ENCODE measurements at places on chromosomes 6 and 20.

DNA sequence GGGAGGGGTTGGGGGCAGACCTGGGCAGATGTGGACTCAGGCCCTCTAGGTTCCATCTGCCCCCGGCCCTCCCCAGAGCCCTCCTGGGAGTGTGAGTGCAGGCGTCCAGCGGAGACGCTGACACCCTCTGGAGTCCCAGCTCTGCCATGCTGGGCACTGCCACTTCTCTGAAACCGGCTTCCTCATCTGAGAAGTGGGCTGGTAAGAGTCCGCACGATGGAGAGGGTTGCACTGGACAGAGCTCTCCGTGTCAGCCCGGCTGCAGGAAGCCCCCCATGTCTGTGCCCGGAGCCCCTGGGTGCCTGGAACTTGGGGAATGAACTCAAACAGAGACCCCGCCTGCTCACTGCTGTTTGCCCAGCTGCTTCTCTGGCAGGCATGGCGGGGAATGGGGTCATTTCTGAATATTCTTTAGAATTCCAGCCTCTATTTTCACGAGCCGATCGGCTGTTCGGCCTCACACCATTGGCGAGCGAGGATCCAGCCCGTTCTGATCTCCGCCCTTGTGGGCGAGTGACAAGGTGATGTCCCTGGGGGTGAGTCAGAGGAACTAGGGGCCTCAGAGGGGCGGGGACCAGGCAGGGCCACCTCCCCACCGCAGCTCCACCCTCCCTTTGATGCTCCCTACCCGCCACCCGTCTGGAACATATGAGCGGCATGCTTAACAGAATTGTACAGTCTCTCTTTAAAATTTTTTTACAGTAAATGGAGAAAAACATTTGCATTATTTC is 47.8 kb upstream of the GATA5 start:
- DNase-seq = no peak

DNA sequence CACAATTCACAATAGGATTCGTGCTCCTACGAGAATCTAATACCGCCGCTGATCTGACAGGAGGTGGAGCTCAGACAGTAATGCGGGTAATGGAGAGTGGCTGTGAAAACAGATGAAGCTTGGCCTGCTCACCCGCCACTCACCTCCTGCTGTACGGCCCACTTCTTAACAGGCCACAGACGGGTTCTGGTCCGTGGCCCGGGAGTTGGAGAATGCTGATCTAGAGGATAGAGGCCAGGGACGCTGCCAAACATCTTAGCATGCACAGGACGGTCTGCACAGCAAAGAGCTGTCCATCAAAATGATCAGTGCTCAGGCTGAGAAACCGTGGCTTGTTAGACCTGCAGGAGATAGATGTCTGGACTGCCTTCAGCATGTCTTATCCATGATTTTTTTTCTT is 186.4 kb downstream of the SASH1 start:
- DNase-seq = no peak

GRCh38 chr6:108744244-108744972 is 103.8 kb upstream of the ARMC2 start:
- DNase-seq = no peak

GRCh38 chr20:58851221-58851968 is 693 bp upstream of the GNAS-AS1 start:
- DNase-seq = no peak

- peak; percentile 77 for DNase-seq
These were observed 213.9 kb upstream of the CNR1 start for GRCh38 chr6:88380083-88380482.

- DNase-seq = peak; percentile 76
These were observed 9.4 kb upstream of the ARMC12 start for GRCh38 chr6:35727231-35727934.

- no peak for DNase-seq
These were observed 77.1 kb downstream of the ANKEF1 start for GRCh38 chr20:10111959-10112250.

DNA sequence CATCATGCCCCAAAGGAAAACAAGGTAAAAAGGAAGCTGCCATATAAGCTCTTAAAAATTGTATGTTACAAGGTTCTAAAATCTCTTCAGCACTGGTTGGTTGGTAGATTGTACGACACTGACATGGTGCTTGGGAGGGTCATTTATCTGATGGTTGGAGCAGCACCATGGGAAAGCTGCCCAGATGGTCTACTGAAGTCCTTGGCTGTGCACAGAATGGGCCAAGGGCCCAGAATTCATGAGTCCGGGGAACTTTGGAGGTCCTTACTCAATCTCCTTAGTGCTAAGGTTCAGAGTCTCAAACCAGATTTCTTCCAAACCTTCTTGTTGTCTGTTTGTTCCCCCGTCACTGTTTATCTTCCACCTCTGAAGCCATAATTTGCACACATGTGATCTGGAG is 314.4 kb downstream of the ESR1 start:
- no peak for DNase-seq

- no peak for DNase-seq
These were observed 82.2 kb upstream of the CDH4 start for GRCh38 chr20:61169874-61170273.

DNA sequence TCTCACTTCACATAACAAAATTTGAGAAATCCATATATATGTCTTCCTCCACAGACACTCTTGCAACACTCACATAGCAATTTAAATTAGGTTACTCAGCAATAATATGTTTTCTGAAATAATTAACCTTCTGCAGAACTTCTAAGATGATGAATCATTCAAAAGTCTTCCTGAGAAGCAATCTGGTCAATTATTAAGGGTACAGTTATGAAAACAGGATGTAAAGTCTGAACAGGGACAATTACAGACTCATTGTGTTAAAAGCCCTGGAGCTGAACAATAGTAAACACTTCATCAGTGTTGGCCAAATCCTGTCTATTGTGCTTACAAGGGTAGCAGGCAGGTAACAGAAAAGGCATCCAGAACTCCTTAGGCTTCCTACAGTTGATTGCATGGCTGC is 75.4 kb downstream of the FILIP1 start:
- peak; percentile 73 for DNase-seq

- no peak for DNase-seq
These were observed 372.2 kb upstream of the RNF217 start for GRCh38 chr6:124590001-124590400.

- no peak for DNase-seq
These were observed 46.6 kb downstream of the CDH22 start for GRCh38 chr20:46261456-46262253.

- no peak for DNase-seq
These were observed 181.9 kb downstream of the ERMARD start for GRCh38 chr6:169933251-169933821.
